Neural cell (in vitro differentiated cells): ENCODE measurements at places on chromosomes 1 and 21. TPM values are rescaled to one million over a fixed set of nuclear protein-coding genes. Genes with fewer than 3 reads are reported as not detected.

LIN28A gene
- polyA plus RNA-seq = 0.94 and 1.0 TPM in 2 replicates

HAO2 gene
- polyA plus RNA-seq = not detected in 2 replicates

ORC1 gene
- polyA plus RNA-seq = 0.48 and 0.64 TPM in 2 replicates

CSF3R gene
- polyA plus RNA-seq = not detected in 2 replicates

WNT2B gene
- polyA plus RNA-seq = 3.1 and 4.7 TPM in 2 replicates

HTR6 gene
- polyA plus RNA-seq = not detected in 2 replicates

ADIPOR1 gene
- polyA plus RNA-seq = 69.6 and 72.3 TPM in 2 replicates

HCN3 gene
- 53.2 and 53.4 TPM in 2 replicates for polyA plus RNA-seq

ZBTB21 gene
- polyA plus RNA-seq = 6.4 and 8.0 TPM in 2 replicates

ANKRD65 gene
- 0.28 TPM in 1 of 2 replicates, not detected in the other for polyA plus RNA-seq

OR2T29 gene
- not detected in 2 replicates for polyA plus RNA-seq

MTARC2 gene
- polyA plus RNA-seq = 2.1 TPM in 1 of 2 replicates, not detected in the other

LIN9 gene
- 11.0 and 11.9 TPM in 2 replicates for polyA plus RNA-seq

SYCP1 gene
- polyA plus RNA-seq = not detected in 2 replicates

OBSCN gene
- polyA plus RNA-seq = 7.2 and 10.2 TPM in 2 replicates

DIO1 gene
- not detected in 2 replicates for polyA plus RNA-seq

HPDL gene
- 0.18 TPM in 1 of 2 replicates, not detected in the other for polyA plus RNA-seq

ERVH48-1 gene
- not detected in 2 replicates for polyA plus RNA-seq

MTARC1 gene
- 2.9 and 4.2 TPM in 2 replicates for polyA plus RNA-seq

GBP7 gene
- polyA plus RNA-seq = not detected in 2 replicates

SPATA21 gene
- 0.15 and 0.68 TPM in 2 replicates for polyA plus RNA-seq

MIXL1 gene
- not detected in 2 replicates for polyA plus RNA-seq

SYT6 gene
- 8.1 and 9.9 TPM in 2 replicates for polyA plus RNA-seq

OPRD1 gene
- polyA plus RNA-seq = 0.09 TPM in 1 of 2 replicates, not detected in the other

EVA1C gene
- 0.48 and 2.1 TPM in 2 replicates for polyA plus RNA-seq

ITGB2 gene
- not detected in 2 replicates for polyA plus RNA-seq

KRTAP12-2 gene
- polyA plus RNA-seq = not detected in 2 replicates

OXCT2 gene
- polyA plus RNA-seq = not detected in 2 replicates
